ENCODE measurements at places on chromosomes 1 and 21. TPM values are rescaled to one million over a fixed set of nuclear protein-coding genes. Genes with fewer than 3 reads are reported as not detected.
A peak's percentile ranks its signal among the peaks of the same experiment; 100 is the strongest.

- DNase-seq: no peak
Measured at GRCh38 chr1:53316766-53317581, 10.9 kb downstream of the LRP8 start.

CCDC30 gene
- 0.77 TPM for total RNA-seq

- no peak for DNase-seq
Measured at GRCh38 chr21:26148071-26148839, 22.3 kb downstream of the APP start.

GRCh38 chr1:152543820-152544219 lies 22.8 kb downstream of the LCE3E start:
- DNase-seq: peak; percentile 12

DNA sequence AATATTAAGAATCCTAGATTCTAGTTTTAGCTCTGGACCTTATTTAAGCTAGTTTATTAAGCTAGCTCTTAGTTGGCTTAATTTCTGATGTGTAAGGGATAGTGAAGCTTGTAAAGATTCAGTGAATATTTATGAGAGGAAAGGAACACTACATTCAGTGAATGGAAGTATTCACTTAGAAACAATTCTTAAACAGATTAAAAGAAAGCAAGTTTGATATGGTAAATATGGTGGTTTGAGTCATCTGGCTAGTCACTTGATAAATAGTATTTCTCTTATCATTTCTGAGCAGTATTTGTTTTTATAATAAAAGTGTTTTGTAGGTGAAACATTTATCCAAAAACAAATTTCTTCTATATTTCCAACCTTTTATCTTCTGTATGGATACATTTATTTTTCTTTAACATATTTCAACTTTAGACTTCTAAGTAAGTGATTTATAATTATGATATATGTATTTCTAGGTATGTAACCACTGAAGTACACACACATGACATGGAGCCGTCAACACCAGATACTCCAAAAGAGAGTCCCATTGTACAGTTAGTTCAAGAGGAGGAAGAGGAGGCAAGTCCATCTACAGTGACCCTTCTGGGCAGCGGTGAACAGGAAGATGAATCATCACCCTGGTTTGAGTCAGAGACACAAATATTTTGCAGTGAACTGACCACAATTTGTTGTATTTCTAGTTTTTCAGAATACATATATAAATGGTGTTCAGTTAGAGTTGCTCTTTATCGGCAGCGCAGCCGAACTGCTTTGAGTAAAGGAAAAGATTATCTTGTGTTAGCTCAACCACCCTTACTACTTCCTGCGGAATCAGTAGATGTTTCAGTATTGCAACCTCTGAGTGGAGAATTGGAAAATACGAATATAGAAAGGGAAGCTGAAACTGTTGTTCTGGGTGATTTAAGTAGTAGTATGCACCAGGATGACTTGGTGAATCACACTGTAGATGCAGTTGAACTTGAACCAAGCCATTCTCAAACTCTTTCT lies 55.6 kb downstream of the SUCO start:
- DNase-seq: peak; percentile 84

DNA sequence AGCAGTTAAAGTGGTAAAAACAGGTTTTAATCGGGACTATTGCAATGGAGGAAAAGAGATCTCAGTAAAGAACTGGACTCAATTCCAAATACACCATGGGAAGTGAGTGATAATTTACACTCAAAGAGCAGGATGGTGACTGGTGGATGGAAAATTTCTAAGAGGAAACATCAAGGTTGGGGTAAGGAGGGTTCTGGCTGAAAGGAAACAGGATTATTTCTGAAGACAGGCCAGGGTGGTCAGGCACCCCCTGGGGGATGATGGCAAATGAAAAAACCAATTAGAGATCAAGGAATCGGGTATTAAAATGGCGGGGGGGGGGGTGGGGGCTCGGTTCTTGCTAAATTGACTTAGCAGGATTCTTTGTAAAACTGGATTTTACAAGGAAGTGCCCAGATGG lies 12.3 kb upstream of the HSD11B1 start:
- peak; percentile 34 for DNase-seq

- peak; percentile 25 for DNase-seq
Measured at GRCh38 chr1:203127666-203128430, at the start of gene ADORA1. Gene ADORA1 (plus strand): TSS chr1:203127726. CDS start chr1:203128842, 1,116 bp downstream.

- no peak for DNase-seq
Measured at GRCh38 chr1:157937744-157938143, 55.7 kb upstream of the KIRREL1 start.

- no peak for DNase-seq
Measured at GRCh38 chr1:212271234-212271633, 14.0 kb upstream of the PPP2R5A start.

DNAH14 gene
- 11.9 TPM for total RNA-seq

DNA sequence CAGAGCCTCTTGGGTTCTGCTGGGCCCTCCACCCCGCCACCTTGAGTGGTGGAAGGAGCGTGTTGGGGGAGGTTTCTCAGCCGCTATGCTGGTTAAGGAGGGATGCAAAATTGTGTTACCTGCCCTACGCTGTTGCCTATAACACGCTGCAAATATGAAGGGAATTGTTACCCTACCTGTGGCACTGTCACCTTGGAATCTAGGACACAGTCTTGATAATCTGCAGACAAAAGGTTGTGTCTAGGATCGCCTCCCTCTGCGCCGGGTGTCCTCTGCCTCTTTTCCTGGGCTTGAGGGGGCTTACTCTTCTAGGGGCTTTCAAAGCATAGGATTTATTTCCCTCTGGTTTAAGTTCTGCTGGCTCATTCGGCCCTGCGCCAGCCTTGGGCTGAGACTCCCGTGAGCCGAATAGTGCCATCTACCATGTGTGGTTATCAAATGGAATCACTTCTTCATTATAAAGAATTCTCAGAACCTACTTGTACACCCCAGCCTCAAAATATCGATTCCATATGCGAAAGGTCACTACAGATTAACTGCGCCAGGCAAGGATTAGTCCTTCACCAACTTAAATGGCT lies 697 bp downstream of the SLC22A15 start:
- DNase-seq: peak; percentile 20

GRCh38 chr1:33502726-33503125 lies 30.3 kb downstream of the ZSCAN20 start:
- DNase-seq: peak; percentile 72

DNA sequence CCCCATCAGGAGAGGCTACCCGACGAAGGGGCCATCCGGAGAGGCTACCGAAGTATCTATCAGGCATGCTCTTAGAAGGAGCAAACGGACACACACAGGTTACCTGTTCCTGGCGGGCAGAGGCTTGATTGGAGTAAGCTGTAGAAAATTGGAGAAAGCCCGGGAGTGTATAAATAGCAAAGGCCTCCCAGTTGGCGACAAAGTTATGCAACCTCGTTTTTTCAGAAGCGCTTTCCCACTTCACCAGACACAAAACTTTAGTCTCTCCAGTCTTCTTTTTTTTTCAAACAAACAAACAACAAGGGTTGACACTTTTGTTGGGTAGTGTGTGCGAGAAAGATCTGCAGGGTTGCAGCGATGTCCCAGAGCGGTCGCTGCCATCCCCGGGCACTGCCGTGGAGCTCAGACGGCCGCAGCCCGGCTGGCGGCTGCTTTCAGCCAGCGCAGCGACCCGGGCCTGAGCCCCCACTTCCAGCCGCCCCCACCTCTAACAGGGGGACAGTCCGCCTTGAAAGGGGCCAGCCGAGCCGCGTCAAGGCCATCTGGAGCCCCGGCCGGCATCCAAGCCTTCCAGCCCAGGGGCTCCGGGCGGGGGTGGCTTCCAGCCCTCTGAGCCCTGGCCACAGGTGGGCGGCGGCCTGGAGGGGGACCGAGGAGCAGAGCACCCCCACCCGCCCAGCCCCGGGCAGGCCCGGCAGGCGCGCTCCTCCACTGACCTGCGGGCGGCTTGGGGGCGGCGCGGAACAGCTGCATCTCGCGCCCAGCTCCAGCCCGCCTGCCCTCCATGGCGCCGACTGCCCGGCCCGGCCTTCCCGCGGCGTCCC lies 616 bp downstream of the MCOLN3 start:
- no peak for DNase-seq

- no peak for DNase-seq
Measured at GRCh38 chr1:1612104-1612400, 3.2 kb upstream of the MIB2 start.

PDZK1IP1 gene
- 0.26 TPM for total RNA-seq

MFN2 gene
- total RNA-seq: 75.3 TPM

DNA sequence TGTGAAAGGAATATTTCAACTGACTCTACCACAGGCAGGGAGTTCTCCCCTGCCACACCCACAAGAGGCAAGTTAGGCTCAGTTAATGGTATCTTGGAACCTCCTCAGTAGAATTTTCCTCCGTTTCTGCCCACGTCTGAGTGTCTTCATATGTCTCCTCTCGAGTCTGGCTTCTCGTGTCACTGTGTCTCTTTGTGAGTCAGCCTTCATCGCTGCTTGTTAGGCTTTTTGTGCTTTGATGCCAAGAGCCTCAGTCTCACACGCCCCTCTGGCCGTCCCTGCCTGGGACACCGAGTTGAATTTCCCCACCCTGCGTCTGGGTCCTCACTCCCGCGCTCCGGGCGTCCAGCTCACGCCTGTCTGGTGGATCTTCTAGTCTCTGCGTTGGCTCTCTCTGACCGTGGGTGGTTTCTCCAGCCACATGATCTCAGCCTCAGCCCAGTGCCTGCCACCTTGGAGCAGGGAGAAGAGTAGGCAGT lies 125.7 kb upstream of the GADD45A start:
- no peak for DNase-seq

DNA sequence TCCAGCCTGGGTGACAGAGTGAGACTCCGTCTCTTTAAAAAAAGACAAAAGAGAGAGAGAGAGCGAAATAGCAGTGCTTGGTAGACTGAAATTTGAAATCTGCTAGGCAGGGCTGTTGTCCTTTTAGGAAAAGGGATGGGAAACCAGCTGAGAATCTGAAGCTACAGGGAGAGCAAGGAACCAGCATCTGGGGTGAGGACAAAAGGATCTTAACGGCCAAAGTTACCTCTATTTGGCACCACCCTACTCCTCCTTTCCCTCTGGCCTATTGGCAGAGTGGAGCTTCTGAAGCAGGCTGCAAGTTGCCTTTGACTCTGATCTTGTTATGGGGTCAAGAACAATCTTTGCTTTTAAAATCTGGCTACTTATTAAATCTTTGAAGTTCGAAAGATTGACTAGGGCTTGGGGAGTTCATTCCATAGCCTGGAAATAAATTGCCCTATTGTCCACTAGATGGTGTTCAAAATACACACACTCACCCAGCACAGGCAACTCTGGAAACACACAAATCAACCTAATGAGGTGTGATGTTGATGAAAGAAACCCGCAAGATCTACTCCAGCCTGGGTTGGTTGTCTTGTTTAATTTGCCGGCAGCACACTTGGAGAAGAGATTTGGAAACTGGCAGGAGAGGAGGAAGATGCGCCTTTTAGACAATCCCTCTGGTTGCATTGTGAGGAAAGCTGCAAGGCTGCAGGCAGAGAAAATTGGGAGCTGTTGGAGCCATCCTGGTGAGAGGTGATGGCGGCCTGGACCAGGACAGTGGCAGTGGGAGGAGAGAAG lies 16.5 kb upstream of the PARP1 start:
- DNase-seq: peak; percentile 63

SMPDL3B gene
- total RNA-seq: 2.7 TPM

GRCh38 chr1:6547301-6547700 lies 7.0 kb downstream of the NOL9 start:
- peak; percentile 72 for DNase-seq

GRCh38 chr1:39722495-39722894 lies 16.2 kb upstream of the PPIE start:
- DNase-seq: peak; percentile 97

GRCh38 chr1:59007820-59008598 lies 224.2 kb upstream of the JUN start:
- DNase-seq: no peak

- no peak for DNase-seq
Measured at GRCh38 chr1:31043631-31044030, 21.9 kb downstream of the PUM1 start.

NUAK2 gene
- total RNA-seq: 3.9 TPM

DNA sequence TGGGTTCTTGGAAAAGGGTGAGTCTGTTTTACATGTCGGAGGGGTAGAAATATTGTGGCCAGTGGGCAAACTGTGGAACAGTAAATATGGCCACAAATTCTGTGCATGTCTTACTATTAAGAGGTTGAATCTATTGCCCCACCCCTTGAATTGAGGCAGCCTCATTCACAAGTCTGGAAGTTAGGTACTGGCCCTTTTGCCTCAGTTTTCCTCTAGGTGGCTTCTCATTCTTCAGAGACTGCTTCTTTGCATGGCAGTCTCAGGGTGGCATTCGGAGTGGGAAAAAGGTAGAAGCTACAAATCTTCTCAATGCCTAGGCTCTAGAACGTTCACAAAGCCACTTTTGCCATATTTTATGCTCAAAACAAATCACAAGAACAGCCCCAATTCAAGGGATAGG lies 57.2 kb downstream of the SLC9C2 start:
- peak; percentile 11 for DNase-seq

C1orf74 gene
- 11.6 TPM for total RNA-seq

- DNase-seq: no peak
Measured at GRCh38 chr21:33495743-33496142, 4.2 kb upstream of the DNAJC28 start.

DNA sequence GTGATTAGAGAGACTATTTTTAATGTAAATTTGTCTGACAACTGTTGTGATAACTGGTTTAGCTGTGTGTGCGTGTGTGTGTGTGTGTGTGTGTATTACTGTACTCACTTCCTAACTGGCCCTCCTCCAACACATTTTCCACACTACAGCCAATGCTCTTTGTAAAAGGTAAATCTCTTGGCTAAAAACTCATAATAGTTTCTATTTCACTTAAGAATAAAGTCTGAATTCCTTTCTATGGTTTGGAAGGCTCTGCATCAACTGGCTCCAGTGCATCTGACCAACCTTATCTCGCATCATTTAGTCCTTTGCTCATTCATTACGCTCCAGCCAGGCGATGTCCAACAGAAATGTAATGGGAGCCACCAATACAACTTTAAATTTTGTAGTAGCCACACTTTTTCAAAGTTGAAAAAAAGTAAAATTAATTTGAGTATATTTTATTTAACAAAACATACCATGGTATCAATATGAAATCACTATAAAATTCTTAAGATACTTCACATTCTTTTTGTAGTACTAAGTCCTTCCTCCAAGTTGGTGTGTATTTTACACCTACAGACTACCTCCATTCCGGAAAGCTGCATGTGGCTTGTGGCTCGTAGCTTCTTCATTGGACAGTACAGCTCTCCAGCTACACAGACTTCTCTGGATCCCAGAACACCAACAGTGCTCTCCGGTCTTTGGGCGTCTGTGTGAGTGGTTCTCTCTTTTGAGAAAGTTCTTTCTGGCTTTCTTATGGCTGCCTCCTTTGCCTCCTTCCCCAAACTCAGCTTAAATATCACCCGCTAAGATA lies 68.9 kb downstream of the NRIP1 start:
- DNase-seq: no peak

Data from bronchial epithelial cell (primary cell).